ENCODE measurements at places on chromosomes 4 and X. TPM values are rescaled to one million over a fixed set of nuclear protein-coding genes. Genes with fewer than 3 reads are reported as not detected.

The CXXC4 gene
- not detected for total RNA-seq

The SLIT2 gene
- total RNA-seq = 0.34 TPM

The CLCN5 gene
- 8.7 TPM for total RNA-seq

The PRKG2 gene
- not detected for total RNA-seq

The NDP gene
- not detected for total RNA-seq
